Posterior cingulate gyrus (tissue), 11 donors: ENCODE measurements at places on chromosomes 13 and 19.

GRCh38 chr13:52695856-52696255 is 43.2 kb downstream of the SUGT1 start:
- DNase-seq, result no peak

GRCh38 chr19:42657556-42657955 is 62.8 kb upstream of the CEACAM8 start:
- DNase-seq, result no peak

GRCh38 chr19:18435178-18435841 is 2.6 kb downstream of the ISYNA1 start:
- no peak for DNase-seq

- no peak for DNase-seq
These were observed 1.9 kb downstream of the CNN2 start for GRCh38 chr19:1028062-1028926.

GRCh38 chr13:84445776-84446175 is 563.5 kb upstream of the SLITRK1 start:
- no peak for DNase-seq

DNA sequence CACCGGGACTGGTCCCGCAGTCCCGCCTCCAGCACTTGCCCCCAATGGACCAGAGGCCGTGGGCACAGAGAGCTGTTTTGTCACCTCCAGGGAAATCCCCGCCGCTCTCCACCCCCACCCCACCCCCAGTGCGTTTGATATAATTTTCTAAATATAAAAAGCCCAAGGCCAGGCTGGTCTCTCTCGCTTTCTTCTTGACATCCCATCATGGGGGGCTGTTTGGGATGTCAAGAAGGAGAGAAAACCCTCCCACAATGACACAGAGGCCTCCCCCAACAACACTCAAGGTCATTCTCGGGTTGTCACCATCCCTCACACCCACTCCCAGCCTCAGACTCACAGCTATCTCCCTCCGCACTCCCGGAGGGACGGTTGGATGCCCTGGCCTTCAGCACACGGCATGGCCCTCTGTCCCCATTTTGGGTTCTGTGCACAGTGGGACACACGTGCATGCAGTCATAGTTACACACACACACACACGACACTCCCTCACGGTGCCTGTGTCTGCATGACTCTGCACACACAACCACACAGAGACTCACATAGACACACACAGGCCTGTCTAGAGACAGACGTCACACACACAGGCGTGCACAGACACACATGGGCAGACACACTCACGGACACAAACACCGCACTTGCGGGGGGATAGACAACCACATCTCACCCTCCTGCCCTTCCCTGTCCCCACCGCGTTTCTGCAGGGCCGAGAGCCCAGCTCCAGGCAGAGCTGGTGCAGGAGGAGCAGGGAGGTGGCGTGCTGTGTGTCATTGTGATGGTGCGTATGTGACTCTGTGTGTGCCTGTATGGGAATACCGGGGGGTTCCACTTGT is 4.8 kb upstream of the NFIC start:
- no peak for DNase-seq

DNA sequence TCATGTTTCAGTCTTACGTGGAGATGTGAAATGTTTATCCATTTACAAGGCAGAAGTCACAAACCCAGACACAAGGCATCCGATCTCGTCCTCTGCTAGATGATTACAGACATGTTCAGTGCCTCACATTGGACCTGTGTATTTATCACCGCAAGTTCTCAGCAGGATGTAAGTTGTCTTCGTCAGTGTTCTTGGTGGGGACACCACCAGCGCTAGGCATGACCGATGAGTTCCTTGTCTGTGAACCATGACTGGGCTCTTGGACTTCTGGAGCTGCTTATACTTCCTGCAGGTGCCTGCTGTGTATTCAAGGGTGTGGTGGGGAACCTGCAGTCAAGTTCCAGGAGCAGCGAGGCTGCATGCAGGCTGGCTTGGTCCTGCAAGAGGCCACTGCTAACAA is 105.4 kb downstream of the URI1 start:
- no peak for DNase-seq

GRCh38 chr13:110665491-110666254 is 40.2 kb downstream of the CARS2 start:
- no peak for DNase-seq

DNA sequence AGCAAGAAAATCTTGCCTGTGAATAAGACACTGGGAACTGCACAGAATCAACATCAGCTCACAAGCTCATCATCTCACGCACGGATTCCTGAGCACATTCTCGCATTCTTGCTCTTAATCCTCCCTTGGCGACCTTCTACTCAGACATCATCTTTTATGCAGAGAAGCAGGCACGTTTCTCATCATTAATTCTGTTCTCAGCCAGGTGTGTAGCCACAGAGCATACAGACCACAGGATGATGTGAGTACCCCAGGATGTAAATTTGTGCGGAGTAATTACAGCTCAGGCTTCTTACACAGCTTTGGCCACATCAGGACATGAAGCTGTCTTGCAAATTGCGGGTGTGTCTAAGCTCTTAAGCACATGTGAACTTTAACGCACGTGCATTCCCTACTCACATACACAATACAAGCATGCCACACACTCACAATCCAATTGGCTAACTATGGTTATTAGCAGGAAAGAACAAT is 36.5 kb upstream of the SACS start:
- DNase-seq, result no peak

GRCh38 chr13:67193979-67194378 is 36.2 kb downstream of the PCDH9 start:
- DNase-seq, result no peak

DNA sequence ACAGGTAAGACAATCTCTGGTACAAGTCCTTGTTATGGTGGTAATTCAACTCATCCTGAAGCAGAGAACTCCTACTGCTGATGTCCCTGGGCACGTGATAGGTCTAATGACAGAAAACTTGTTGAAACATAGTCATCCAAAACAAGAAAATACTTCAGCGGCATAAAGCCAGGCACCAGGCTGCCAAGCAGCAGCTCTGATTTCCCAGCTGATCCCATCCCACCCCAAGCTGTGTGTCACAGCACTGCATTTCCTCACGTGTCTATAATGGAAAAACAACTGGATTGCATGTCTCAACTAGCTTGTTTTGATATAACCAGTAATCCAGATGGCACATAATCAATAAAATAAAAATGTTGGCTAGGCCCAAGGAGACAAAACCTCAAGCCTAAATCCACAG is 64.8 kb downstream of the MIPEP start:
- DNase-seq, result no peak

GRCh38 chr19:12481781-12482508 is 2.7 kb downstream of the ZNF709 start:
- DNase-seq, result no peak

- no peak for DNase-seq
These were observed 84.5 kb downstream of the SPRY2 start for GRCh38 chr13:80256352-80256932.

DNA sequence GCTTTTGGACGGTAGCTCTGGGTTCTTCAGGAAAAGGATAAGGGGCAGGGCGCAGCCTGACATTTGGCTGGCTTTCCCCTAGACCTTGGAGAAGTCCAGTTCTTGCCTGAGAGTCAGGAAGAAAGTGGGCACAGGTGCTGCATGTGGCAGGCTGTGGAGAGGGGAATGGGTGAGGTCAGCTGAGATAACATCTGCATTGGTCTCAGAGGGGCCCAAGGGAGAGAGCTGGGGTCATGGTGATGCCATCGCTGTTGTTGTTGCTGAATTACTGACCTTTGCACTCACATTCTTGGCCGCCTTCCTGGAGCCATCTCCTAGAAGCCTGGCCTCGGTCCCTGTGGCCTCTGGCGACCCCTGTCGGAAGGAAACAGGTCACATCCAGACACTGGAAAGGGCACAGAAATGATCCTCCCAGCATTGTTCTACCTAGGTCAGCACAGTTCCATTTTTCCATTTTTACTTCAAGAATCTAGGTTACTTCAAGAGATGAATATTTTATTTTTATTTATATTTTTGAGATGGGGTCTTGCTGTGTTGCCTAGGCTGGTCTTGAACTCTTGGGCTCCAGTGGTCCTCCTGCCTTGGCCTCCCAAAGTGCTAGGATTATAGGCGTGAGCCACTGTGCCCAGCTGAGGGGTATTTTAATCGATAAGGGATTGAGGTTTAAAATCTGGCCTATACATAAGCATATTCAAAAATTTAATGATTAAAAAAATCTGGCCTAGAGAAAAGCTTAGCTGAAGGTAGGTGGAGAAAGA is 6.5 kb upstream of the LIPE start:
- DNase-seq, result peak; percentile 55

GRCh38 chr19:17202249-17202648 is 12.9 kb upstream of the USE1 start:
- DNase-seq, result no peak

GRCh38 chr19:15264061-15264932 is 32.0 kb upstream of the EPHX3 start:
- DNase-seq, result peak; percentile 76

- DNase-seq, result no peak
These were observed 1672.6 kb upstream of the PCDH20 start for GRCh38 chr13:63088226-63088625.

GRCh38 chr13:31468114-31468902 is 268.5 kb downstream of the B3GLCT start:
- no peak for DNase-seq

DNA sequence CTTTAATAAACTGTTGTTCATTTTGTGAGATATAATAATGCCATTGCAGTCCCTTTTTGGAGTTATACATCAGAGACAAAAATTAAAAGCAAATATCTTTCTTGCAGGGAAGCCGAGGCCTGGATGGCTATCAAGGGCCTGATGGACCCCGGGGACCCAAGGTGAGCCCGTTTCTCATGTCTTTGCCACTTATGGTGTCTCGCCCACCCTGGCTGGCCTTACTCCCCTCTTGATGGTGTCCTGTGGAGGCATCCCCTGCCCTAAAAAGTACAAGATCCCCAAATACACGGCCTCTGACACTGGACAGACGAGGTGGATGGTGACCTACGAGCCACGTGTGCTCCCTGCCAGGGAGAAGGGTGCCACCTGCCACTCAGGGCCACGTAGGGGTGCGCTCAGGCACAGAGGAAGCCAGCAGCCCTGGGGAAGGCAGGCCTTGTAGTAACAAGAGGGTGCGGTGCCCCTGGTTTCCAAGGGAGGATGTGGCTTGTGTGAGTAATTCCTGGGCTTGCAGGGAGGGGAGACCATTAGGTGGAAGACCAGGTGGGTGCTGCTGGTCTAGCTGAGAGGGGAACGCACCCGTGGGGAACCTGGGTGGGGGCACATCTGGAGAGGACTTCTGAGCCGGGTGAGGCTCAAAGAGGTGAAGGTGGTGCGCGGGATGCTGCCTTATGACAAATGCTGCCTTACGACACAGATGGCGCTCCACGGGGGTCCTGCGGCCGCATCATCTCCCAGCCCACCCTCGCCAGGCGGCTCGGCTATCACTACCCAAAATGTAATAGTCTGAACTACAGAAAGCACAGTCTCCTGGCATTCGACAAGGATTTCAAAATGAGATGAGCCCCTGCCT is 115.6 kb downstream of the RAB20 start:
- DNase-seq, result no peak

DNA sequence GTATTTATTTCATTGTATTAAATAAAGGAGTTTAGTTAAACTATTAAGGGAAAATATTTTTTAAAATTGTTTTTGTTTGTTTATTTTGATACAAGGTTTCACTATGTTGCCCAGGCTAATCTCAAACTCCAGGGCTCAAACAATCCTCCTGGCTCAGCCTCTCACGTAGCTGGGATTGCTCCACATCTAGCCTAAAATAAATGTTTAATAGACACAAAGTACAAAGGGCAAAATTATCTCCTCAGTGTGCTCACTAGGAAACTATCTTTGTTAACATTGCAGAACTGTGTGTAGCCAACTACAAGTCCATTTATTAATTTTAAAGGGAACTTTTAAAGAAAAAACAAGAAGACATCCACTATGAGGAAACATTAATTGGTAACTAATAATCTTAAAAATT is 207.2 kb upstream of the PCDH17 start:
- no peak for DNase-seq

- DNase-seq, result no peak
These were observed 522 bp upstream of the CHMP2A start for GRCh38 chr19:58555369-58555885.

DNA sequence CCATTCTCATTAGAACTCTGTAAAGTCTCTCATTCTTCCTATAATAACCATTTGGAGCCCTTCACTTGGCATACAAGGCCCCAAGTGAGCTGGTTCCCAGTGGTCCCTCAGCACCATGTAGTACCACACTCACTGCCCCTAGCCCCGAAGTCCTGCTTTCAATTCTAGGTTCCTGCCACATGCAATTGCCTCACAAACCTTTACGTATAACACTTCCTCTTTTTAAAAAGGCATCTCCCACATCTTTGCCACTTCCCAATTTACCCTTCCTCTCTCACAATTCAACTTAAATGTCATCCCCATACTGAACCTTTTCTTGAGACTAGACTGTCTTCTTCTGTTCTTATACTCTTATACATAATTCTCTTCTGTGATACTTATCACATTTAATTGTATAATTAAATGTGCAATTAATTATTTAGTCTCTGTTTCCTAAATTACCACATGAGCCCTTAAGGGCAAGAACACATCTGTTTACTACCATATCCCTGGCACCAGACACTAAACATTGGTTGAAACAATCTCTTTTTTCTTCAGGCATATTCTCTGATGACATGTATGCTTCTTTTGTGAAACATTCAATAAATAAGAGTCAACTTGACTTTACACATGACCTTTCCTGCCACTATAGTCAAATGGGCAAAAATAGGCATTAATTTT is 304.0 kb downstream of the SPRY2 start:
- no peak for DNase-seq

DNA sequence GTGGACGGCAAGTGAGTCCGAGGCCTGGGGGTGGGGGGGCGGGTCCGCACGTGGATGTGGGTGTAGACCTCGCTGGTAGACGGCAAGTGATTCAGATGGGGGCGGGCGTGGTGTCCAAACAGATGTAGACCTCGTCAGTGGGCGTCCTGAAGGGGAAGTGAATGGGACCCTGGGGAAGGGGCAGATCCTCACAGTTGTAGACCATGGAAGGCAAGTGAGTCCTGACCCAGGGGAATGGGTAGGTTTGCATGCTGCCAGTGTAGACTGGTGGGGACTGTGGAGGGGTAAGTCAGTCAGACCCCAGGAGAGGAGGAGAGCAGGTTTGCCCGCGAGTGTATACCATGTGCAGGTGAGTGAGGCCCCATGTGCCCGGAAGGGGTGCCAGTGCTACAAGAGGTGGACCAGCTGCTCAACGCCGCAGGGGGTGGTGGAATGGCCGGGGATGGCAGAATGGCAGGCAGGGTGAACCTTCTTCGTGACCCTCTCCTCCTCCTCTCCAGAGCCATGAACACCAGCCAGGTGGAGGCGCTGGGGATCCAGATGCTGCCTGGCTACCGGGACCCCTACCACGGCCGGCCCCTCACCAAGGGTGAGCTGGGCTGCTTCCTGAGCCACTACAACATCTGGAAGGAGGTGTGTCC is 22.1 kb downstream of the COLGALT1 start:
- DNase-seq, result no peak

- DNase-seq, result no peak
These were observed 1646.0 kb downstream of the PCDH9 start for GRCh38 chr13:65584126-65584525.
